ENCODE measurements at places on chromosomes 7 and 10.

GRCh38 chr10:97517778-97518300 is 19.1 kb downstream of the UBTD1 start:
- DNase-seq = no peak

GRCh38 chr7:44104860-44105771 is 971 bp downstream of the AEBP1 start:
- no peak for DNase-seq

- no peak for DNase-seq
Observed at GRCh38 chr7:5462216-5462615, 38.6 kb upstream of the TNRC18 start.

DNA sequence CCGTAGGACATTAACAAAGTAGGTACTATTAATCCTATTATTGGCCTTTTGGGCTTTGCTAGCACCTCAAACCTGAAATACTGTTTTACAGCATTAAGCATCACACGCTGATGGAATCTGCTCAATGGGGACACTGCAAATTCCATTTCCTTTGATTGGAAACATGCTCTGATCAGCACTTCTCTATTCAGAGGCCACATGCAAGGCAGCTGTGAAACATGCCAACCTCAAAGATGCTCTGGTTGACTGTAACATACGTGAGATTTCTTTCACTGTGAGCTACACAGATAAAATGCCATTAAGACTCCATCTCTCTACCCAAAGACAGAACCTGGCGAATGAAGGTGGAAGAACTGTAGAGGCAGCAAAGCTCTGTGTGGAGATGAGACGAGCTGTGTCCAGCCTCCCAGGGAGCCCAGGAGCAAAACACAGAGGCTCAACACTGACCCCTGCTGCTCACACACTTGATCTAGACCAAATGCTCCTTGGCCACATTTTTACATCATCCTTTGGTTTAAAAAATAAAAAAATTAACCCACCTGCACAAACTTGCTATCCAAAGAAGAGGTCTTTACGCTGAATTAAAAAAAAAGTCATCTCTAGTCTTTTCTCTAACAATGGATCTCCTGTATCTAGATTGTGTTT is 8.0 kb downstream of the RSU1 start:
- DNase-seq = no peak

- DNase-seq = no peak
Observed at GRCh38 chr7:104552102-104552501, 223.7 kb downstream of the LHFPL3 start.

GRCh38 chr10:124622158-124622557 is 122.0 kb downstream of the FAM53B start:
- DNase-seq = no peak

GRCh38 chr10:43322769-43323168 is 48.7 kb upstream of the FXYD4 start:
- peak; percentile 53 for DNase-seq

GRCh38 chr7:5997210-5997808 is 11.5 kb downstream of the PMS2 start:
- DNase-seq = no peak

DNA sequence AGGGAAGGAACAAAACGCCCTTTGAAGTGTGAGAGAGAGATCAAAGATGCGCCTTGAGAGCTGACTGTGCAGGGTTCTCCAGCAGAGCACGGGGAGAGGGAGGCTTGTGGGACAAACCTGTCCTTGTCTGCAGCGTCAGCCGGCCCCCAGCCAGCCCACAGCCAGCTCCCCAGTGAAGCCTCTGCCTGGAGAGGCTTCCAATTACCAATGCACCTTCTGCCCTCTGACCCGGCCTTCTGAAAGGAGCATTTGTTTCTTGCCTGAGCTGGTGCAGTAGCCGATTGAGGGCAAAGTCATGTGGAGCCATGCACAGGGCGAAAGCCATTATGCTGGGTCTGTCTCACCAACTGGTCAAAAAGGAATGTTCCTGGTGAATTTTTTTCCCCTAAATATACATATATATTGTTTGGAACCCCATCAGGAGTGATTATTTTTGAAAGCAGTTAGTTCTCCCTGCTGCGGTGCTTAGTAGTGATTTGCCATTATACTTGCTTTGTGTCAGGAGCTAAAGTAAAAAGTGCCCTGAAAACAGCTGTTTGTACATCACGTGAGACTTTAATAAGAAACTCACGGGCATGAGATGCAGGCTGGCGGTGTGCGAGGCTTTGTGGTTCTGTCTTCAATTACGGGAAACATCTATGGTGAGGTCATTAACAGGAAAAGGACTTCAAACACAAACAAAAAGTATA is 268.6 kb downstream of the KLF6 start:
- no peak for DNase-seq

DNA sequence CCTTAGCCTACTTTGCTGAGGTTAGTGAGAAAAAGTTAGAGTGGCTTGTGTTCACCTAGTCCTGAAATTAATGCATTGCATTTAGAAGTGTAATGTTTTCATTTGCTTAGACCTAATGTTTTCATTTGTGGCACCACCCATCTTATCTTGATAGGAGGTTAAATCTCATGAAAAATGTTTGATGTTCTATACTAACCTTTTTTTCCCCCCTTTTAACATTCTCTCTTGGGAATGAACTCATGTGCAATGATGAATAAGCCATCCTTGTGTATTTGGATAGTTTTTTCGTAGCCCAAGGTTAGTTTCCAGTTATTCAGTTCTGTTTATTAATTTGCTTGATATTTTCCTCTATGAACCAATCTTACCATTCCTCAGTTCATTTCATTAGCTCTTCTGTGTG is 2.8 kb downstream of the FHIP2A start:
- no peak for DNase-seq

DNA sequence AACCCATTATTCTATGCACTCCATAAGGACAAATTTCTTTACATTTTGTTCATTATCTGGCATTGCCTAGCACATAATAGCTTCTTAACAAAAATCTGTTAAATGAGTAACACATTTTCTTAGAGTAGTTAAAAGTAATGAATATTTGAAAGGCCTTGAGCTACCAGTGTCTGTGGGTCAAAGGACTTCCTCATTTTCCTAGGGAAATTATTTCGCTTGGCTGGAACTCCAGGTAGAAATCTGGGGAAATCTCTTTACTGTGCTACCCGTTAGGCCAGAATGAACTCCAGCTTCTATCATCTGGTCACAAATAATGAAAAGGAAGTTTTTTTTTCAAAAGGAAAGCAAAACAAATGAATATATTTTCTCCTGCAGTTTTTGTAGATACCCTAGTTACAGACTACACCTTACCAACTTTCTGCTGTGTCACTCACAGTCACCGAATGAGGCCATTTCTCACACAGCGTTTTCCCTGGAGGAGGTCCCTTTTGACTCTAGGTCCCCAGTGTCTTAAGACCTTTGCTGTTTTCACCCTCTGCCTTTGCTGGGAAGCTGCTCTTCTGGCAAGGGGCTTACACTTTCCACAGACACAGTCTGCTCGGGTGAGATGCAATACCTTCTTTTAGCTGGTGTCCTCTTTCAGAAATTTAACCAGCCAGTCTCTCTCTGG is 1.6 kb downstream of the SAMD9L start:
- DNase-seq = no peak

DNA sequence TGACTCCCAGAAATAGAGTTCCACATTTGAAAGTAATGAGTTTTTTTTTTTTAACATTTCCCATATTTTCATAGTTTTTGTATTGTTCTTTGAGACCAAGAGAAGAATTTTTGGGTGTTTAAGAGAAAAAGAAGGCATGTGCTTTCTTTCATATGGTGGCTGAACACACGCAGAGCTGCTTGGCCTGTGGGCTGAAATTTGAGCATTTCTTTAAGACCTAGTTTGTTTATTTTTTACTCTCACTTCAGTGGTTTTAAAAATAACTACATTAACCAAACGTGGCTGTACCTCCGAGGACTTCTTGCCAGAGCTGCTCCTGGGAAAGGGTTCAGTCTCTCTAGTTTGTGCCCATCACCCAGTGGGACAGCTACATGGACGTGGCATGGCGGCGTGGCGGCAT is 58.3 kb downstream of the INPP5A start:
- no peak for DNase-seq

GRCh38 chr10:1551636-1552338 is 185.5 kb downstream of the ADARB2 start:
- DNase-seq = no peak

DNA sequence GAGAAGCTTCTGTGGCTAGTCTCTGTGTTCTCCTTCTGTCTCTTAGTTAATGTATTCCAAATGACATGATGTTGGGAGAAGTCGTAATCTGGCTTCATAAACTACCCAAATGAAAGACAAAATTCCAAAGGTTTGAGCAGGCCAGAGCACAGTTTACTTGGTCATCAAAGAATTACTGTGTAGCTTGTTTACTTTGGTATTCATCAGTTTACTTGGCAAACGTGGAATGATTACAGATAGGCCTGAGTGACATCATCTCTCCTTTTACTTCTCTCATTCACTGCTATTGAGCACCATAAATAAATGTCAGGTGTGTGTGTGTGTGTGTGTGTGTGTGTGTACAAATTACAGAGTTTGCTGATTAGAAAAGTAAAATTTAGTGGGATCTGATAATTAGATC is 327.3 kb downstream of the PHTF2 start:
- no peak for DNase-seq

- DNase-seq = no peak
Observed at GRCh38 chr7:145718129-145718528, 398.5 kb upstream of the CNTNAP2 start.

DNA sequence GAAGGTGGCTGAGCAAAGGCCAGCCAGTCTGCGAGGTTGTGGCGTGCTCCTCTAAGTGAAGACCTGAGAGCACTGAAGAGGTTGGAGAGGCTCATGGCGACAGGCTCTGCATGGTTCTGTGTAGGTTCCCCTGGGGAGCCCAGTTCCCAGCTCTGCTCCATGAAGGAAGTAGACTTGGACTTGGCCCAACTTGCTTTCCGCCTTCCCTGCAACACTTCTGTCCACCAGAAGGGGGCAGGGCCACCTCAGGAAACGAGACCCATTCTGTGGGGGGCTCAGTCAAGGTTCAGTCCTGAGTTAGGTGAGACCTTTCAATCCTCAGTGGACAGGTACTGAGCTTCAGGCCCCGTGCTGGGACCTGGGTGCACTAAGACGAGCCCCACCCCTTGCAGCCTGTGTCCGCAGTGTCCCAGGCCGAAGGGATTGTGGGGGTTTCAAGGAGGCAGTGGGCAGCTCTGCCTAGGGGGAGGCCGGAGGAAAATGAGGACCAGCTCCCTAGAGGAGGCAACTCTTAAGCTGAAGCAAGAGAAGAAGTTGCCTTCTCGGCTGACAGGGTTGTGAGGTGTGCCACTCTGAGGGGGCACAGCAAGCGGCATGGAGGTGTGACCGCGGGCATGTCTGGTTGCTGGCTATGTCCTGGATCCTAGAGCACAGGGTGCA is 15.0 kb upstream of the PCBD1 start:
- DNase-seq = no peak

DNA sequence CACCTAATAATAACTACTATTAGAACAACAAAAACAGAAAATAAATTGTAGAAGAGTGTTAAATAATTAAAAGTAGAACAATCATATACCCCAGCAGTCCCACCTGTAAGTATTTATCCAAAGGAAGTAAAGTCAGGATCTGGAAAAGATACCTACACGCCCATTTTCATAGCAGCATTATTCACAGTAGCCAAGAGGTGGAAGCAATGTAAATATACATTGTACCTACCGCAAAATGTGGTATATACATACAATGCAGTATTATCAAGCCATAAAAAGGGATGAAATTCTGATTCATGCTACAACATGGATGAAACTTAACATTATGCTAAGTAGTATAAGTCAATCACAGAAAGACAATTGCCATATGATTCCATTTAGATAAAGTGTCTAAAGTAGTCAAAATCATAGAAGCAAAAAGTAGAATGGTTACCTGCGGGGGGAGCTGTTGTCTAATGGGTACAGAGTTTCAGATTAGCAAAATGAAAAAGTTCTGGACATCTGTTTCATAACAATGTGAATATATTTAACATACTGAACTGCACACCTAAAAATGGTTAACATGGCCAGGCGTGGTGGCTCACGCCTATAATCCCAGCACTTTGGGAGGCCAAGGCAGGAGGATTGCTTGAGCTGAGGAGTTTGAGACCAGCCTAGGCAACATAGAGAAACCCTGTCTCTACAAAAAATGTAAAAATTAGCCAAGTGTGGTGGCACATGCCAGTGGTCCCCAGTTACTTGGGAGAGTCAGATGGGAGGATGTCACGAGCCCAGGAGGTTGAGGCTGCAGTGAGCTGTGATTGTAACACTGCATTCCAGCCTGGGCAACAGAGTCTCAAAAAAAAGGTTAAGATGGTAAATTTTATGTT is 6.0 kb upstream of the TMED4 start:
- DNase-seq = no peak

GRCh38 chr10:102413053-102413705 is 5.4 kb downstream of the PSD start:
- DNase-seq = no peak

- no peak for DNase-seq
Observed at GRCh38 chr10:84863675-84864074, 535.3 kb downstream of the CCSER2 start.

DNA sequence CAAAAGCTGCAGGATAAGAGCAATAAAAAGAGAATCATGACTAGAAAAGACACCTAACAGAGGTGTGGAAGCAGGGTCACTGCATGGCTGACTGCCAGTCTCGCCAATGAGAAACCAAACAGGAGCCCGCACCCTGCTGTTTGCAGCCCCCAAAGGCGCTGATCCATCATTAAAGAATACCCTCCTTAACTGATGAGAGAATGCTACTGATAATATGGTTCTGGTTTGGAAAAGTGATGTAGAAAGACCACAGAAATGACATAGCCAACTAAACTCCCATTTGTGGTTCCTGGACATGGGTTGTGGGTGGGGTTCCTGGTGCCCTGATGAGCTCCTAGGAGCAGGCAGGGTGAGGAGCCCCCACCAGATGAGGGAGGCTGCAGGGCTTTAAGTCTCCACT is 207.4 kb downstream of the TNS3 start:
- DNase-seq = no peak

GRCh38 chr7:91491868-91492267 is 227.6 kb downstream of the FZD1 start:
- no peak for DNase-seq

- no peak for DNase-seq
Observed at GRCh38 chr7:2710901-2711551, 23.0 kb downstream of the AMZ1 start.

- DNase-seq = no peak
Observed at GRCh38 chr7:105782391-105783042, 93.9 kb downstream of the ATXN7L1 start.

DNA sequence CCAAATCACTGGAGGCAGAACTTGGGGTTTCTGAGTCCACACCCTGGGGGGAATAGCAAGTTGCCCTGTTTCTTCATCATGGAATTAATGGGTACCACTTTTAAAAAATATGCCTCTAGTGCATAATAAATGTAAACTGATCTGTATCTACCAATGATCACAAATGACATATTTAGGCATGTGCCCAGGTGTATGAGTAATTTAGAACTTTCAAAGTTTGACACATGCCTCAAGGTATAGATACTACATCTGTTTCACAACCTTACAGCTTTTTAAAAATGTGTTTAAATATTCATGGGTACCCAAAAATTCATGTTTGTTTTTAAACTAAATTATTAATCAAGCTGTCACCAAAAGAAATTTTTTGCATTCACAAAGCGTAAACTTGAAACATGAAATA is 226.0 kb downstream of the KIAA1217 start:
- DNase-seq = no peak

Measured in stimulated activated CD8-positive, alpha-beta memory T cell treated with anti-CD3 and anti-CD28 coated beads, Interleukin-15, amount 100 ng/mL, for 24 hours (primary cell).